ENCODE measurements at places on chromosomes 11 and 22.

- DNase-seq = no peak
Measured at GRCh38 chr11:76604626-76605241, 65.8 kb downstream of the LRRC32 start.

DNA sequence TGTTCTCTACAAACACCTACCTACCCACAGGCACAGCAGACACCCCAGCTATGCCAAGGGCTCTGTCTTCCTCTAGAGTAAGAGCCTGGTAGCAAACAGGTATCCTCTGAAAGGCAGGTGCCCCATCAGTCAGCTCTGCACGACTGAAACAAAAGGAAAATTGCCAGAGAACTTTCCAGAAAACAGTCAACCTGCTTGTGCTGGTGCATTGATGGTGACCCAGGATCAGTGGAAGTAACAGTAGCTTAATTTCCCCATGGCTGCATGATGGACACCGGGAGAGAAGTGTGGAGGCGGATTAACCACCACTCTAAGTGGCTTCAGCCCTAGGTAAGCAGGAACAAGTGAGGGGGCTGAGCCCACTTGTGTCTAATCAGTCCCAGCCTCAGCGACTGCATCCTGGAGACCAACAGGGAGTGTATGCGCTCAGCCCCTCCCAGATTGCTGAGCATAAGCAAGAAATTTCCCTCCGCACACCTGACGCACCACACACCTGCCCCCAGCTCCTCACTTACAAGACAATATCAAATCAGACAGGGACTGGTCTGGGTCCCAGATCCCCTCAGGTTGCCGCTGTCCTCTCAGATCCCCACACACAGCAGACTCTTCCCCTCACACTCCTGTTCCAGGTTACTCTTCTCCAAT lies 70.7 kb upstream of the IGLL5 start:
- no peak for DNase-seq

DNA sequence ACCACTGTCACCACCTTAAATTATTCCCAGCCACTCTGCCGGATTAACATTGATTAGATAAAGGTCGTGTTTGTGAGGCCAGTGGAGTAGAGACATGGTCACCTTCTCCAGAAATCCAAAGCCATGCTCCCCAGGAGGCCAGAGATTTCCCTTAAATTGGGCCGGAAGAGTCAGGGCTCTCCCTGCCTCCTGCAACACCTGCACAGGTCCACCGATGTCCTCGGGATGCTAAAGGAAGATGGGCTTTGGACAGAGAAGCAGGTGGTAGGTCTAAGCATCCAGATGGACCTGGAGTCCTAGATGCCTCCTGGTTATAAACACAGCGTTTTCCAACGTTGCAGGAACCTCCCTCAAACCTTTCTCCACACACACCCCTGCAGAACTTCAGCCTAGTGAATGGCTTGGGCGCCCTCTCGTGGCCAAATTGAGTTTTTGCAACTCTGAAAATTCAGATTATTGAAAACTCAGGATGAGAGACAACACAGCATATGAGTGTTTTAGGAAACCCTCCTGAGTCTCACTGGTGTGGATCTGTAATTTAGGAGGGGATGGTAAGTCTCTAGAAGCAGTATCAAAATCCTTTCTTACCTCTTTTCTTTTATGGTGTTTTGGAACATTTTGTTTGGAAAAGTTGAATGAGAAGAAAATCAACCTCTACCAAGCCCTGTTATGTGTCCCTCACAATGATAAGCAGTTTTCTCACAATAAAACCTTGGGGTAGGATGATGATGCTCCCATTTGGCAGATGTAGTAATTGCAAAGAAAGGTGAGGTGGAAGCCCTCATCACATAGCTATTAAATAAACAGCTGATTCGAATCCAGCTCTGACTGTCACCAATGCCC lies 109.6 kb downstream of the RRAS2 start:
- DNase-seq = peak; percentile 53

DNA sequence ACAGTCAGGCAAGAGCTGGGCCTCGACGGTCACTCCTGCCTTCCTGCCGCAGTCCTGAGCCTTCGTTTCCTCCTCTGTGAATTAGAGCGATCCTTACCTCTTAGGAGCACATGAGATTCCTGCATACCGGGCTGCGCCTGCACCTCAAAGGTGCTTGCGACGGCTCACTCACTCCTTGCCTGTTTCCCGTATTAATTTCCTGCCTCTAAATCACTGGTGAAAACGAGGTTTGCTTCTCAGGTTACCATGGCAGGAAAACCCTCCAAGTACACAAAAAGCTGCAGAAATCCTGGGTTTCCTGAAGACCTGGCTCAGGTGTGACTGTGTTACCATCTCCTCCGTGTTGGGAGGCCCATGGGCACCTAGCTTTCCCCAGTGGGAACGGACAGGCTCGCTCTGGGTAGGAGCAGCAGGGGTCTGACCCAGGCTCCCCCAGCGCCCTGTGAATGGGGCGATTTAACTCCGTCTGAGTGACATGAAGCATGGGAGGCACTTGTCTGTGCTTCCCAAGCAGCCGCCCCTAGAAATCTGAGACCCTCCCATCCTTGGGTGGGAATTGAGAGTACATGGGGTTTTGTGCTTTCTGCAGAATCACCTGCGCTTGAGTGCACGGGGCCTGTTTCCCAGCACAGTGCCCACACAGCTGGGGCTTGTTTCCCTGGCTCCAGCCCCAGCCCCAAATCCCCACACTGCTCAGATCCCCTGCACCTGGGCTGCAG lies 64.8 kb downstream of the PHF21B start:
- DNase-seq = no peak

Data from HuH-7 (cell line).